ENCODE measurements at places on chromosomes 1 and 21.

DNA sequence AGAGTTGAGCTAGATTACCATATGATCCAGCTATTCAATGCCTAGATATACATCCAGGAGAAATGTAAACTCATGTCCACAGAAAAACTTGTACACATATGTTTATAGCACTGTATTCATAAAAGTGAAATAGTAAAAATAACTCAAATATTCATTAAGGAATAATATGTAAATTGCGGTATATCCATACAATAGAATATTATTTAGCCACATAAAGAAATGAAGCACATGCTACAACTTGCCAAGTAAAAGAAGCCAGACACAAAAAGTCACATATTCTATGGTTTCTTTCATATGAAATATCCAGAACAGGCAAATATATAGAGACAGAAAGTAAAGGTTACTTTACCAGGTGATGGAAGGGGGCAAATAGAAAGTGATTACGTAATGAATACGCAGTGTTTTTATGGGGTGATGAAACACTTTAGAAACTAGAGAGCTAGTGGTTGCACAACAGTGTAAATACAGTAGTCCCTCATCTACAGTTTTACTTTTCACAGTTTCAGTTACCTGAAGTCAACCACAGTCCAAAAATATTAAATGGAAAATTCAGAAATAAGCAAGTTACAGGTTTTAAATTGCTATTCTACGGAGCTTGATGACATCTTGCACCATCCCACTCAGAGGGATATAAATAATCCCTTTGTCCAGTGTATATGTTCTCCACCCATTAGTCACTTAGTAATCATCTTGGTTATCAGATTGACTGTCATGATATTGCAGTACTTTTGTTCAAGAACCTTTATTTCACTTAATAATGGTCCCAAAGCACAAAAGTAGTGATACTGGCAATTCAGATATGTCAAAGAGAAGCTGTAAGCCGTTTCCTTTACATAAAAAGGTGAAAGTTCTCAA is 62.3 kb downstream of the ZNF644 start:
- no peak overlapping the region for H3K4me3 ChIP-seq
- peaks cover 45% of the 10 kb centered on the region for H3K36me3 ChIP-seq
- H3K4me1 ChIP-seq = peaks cover 26% of the 10 kb centered on the region
- DNase-seq = no peak

DNA sequence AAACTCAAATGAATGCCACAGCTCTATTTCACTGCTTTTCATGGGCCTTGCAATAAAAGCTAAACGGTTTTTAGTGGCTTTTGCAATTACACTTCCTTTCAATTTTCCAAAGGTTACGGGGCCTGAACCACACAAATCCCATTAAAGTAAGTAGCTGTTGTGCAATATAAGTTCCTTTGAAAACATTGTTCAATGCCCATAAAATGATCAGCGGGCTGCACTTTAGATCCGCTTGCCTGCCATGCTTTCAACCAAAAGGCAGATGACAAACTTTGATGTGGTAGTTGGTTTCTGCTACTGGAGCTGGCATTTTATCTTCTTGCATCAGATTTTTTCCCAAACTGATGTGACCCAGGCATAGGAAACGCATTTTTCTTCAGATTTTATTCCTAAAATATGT is 50.2 kb downstream of the PRRX1 start:
- H3K4me1 ChIP-seq = no peaks in the 10 kb centered on the region
- DNase-seq = no peak
- peaks cover 2% of the 10 kb centered on the region for H3K27me3 ChIP-seq
- H3K4me3 ChIP-seq = no peak overlapping the region
- no peak overlapping the region for H3K27ac ChIP-seq

DNA sequence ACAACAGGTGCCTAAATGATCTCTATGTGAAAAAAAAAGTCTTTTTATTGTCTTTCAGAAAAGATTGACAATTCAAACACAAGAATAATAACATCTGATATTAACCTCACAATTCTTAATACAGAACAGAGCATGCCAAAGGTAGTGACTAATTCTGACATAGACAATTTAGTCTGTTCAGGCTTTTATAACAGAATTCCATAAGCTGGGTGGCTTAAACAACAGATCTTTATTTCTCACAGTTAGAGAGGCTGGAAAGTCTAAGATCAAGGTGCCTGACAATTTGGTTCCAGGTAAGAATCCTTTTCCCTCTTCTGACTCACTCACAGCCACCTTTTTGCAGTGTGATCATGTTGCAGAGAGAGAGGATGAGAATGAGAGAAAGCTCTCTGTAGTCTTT is 27.0 kb downstream of the DPYD start:
- no peak for DNase-seq
- peaks cover 19% of the 10 kb centered on the region for H3K36me3 ChIP-seq
- H3K4me1 ChIP-seq = no peaks in the 10 kb centered on the region
- no peak overlapping the region for H3K4me3 ChIP-seq
- no peak overlapping the region for H3K27ac ChIP-seq
- H3K27me3 ChIP-seq = no peaks in the 10 kb centered on the region

DNA sequence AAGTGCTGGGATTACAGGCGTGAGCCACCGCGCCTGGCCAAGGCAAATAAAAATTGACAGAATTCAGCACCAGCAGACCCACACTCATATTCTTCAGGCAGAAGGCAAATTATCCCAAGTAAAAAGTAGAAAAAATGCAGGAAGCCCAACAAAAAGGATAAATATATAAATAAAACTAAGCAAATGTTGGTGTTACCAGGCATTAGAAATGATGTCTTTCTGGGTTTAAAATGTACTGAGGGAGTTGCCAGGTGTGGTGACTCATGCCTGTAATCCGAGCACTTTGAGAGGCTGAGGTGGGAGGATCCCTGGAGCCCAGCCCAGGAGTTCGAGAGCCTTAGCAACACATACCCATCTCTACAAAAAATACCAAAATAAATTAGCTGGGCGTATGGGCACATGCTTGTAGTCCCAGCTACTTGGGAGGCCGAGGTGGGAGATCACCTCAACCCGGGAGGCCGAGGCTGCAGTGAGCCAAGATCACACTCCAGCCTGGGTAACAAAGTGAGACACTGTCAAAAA is 6.3 kb downstream of the INTS11 start:
- no peak overlapping the region for H3K4me3 ChIP-seq
- H3K36me3 ChIP-seq = peaks cover 14% of the 10 kb centered on the region
- H3K27me3 ChIP-seq = no peaks in the 10 kb centered on the region
- H3K4me1 ChIP-seq = peaks cover 8% of the 10 kb centered on the region

Data from activated naive CD8-positive, alpha-beta T cell treated with anti-CD3 and anti-CD28 coated beads, Interleukin-2, amount 10 ng/mL, durations not matched to agents 7 days and 5 days (primary cell).